ENCODE measurements at places on chromosomes 3 and 15.

- no peak for DNase-seq
Observed at GRCh38 chr15:49315391-49315823, 107.6 kb upstream of the FGF7 start.

DNA sequence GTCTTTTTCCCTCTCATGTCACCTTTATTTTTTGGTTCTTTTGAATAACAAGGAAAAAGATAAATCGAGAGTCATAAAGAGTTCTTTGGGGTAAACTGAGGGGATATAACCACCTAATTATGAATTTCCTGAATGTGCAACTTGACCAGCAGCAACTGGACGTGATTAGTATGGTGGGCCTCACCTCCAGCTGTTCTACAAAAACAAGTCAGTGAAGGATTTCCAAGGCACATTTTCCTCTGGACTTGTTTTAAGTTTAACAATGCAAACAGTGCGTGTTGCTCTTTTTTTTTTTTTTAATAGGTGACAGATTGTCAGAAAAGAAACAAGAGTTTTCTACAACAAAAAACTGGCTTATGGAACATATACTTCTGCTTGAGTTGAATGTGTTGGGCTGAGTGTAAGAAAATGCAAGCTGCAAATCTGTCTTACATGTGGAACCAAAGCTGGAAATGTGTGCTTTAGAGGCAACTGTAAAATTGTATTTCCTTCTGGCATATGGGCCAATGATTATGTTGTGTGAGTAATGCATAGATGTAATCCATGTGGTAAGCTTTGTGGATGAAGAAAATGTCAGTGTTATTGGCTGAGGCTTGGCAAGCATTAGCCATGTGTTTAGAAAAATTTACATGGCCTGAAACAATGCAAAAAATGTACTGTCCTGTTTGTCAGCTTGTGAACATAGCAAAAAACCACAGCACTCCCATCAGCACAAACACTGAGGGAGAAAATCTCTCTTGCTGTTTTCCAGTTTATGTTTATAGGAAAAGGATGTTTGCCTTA is 44.5 kb upstream of the FNDC3B start:
- DNase-seq, result no peak

GRCh38 chr3:127000119-127000518 is 17.2 kb downstream of the PLXNA1 start:
- DNase-seq, result no peak

- DNase-seq, result no peak
Observed at GRCh38 chr15:27805261-27806220, 293.6 kb downstream of the OCA2 start.

- DNase-seq, result no peak
Observed at GRCh38 chr3:52925405-52926313, 28.3 kb upstream of the STIMATE start.

DNA sequence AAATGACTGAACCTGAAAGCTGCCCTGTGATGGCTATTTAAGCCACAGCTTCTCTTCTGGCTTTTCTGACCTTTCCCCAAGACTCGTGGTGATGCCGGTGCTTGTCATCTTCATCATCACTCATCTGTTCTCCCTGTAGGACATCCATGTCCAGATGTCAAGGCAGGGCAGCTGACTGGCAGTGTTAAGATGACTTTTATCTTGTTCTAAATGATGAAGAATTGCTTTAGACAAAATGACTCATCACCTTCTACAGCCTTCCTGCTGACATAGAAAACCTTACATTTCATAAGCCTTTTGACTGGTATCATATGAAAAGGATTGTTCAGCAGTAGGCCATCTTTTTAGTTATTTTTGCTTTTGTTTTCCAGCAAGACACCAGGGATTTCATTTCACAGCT is 67.0 kb upstream of the GPR149 start:
- no peak for DNase-seq

GRCh38 chr15:55873024-55873720 is 120.2 kb downstream of the NEDD4 start:
- no peak for DNase-seq

GRCh38 chr15:75309711-75310110 is 26.2 kb upstream of the COMMD4 start:
- DNase-seq, result no peak

DNA sequence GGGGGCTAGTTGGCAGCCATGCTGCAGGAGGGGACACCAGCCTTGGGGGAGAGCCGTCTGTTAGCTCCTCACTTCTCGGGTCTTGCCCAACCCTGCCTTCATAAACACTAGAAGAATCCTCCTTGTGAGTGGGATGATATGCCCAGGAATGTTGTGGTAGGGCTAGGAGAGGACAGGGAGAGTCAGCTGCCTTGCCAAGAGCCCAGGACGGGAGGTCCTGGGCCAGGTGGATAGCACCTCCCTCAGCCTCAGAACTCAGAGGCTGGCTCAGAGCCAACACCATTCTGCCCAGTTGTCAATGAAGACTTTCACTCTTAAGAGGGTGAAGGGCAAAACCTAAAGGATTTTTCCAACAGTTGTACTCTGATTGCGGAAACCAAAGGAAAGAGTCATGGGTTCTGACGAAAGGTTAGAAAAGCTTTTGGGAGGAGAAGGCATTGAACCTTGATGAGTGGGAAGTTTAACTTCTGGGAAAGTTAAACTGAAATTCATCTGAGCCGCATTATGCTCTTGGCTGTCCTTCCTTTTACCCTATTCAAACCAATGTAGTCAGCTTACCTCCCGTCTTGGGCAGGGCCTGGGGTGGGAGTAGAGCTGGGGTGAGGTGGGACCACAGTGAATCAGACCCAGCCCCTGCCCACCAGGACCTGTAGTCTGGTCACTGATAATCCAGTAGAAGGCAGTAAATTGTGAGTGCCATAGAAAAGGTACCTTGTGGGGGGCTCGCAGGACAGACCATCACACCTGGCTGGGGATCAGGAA is 81.9 kb downstream of the FAM43A start:
- no peak for DNase-seq

DNA sequence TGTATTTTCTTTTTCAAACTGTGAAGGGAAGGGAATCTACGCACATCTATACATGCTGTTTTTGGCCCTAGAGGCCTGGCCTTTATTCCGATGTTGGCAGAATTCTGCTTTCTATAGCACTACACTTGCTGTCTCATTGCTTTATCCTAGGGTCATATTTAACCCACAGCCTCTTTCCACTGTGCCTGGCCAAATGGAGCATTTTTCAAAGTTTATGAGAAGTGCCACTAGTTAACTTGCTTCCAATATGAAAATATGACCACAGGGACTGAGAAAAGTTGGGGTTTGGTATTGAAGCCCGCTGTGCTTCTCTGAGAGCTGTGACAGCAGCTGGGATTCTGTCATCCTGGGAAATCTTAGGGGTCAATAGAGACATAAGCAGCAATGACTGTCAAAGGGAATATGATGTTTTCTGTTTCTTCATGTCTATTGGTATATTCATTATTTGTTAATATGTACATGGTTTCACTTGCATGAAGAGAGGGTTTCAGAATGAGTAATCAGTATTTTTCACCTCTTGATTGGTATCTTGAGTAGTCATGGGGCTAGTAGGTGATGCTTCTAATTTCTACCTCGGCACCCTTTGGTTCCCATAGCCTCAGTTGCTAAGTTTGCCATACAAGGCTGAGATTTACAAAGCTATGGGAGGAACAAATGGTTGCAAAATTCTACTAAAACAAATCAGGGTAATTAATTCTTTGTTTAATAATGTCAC is 275.8 kb upstream of the RBMS3 start:
- no peak for DNase-seq

- DNase-seq, result no peak
Observed at GRCh38 chr15:62165104-62165792, at the start of gene C2CD4B. C2CD4B (minus strand) TSS chr15:62165285; CDS start chr15:62164984, 301 bp downstream.

DNA sequence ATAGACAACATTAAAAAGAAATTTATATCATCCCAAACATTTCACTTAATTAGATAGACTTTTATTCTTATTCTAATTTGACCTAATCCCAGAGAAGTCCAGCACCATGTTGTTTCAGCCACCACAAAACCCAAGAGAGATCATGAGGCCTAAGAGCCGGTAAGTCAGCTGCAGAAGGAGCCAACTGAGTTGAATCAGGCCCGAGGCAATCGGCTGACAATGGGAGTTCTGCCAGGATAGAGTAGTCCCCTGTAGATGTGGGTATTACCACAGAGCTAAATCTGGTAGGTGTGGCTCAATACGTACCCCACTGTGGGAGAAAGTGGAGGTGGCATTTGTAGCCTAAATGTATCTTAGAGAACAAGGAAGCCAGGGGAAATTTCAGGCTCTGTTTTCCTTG is 49.7 kb upstream of the UMPS start:
- no peak for DNase-seq

DNA sequence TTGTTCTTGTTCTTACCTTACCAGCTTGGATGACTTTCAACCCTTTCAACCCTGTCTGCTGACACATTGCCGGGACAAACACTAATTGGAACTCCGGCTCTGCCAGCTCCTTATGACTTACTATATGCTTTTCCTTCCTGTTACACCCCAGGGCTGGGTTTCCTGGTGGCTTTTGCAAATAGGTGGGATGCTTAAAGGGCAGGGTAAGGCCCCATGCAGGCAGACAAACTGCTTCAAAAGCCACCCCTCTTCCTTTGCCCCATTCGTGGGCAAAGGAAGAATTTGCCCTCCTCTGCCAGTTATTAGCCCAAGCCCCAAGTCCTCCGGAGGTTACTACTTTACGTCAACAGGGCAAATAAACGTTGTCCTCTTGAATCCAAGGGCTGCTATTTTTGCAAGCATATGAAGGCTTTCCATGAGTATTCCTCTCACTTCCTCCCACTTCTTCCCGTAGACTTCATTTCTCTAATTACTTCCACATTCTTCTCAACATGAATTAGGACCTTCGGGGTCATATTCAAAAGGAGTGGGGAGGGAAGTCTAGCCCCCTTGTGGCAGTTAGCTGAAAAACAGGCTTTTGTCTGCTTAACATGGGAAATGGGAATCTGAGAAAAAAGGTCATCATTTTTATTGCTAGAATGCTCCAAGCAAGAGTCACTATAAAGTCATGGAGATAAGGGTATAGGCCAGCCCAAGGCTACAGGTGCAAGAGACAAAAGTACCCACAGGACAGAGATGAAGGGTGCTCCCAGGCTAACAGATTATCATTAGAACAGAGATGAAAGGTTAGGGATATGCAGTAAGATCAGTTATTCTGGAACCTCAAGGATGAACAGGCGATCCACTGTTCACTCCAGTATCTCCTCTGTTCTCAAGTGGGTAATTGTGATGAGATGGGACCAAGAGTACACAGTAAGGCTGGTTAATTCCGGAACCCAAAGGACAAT is 56.3 kb upstream of the FSTL1 start:
- no peak for DNase-seq

- no peak for DNase-seq
Observed at GRCh38 chr15:62874959-62875625, 167.5 kb upstream of the TPM1 start.

DNA sequence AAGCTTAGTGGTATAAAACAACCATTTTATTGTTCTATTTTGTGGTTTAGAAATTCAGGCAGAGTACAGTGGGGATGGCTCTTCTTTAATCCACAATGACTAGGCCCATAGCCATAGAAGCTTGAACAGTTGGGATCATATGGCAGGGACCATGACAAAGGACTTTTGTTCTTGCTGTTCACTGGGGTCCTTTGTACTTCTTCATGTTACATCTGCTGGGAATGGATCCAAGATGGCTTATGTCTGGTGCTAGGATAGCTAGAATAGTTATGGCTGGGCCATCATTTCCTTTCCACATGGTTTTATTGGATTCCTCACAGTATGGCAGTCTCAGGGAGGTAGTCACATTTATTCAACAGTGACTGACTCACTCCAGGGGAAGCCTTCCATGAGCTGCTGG is 427.9 kb upstream of the AGTR1 start:
- DNase-seq, result no peak

DNA sequence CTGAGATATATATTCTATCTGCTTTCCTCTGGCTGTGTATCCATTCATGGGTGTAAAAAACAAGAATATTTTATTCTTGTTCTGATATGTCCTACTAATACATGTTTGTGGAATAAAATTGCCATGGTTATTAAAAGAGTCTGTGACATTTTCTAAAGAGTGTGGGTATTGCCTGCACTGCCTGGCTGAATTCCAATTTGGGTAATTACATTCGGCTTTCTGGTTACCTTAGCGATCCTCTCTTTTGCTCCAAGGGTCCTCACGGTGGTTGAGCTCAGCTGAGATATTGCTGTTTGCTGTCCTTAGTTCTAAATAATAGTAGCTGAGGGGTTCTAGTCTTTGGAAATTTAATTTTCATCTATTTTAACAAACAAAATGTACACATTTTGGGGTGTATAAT is 301.4 kb upstream of the DNAJC19 start:
- no peak for DNase-seq

- no peak for DNase-seq
Observed at GRCh38 chr3:113058188-113058587, 67.4 kb downstream of the GTPBP8 start.

- DNase-seq, result no peak
Observed at GRCh38 chr3:43755516-43756200, 64.9 kb downstream of the ABHD5 start.

GRCh38 chr3:168048414-168049330 is 47.1 kb downstream of the GOLIM4 start:
- peak; percentile 20 for DNase-seq

GRCh38 chr3:76044601-76045600 is 259.6 kb upstream of the ZNF717 start:
- no peak for DNase-seq

DNA sequence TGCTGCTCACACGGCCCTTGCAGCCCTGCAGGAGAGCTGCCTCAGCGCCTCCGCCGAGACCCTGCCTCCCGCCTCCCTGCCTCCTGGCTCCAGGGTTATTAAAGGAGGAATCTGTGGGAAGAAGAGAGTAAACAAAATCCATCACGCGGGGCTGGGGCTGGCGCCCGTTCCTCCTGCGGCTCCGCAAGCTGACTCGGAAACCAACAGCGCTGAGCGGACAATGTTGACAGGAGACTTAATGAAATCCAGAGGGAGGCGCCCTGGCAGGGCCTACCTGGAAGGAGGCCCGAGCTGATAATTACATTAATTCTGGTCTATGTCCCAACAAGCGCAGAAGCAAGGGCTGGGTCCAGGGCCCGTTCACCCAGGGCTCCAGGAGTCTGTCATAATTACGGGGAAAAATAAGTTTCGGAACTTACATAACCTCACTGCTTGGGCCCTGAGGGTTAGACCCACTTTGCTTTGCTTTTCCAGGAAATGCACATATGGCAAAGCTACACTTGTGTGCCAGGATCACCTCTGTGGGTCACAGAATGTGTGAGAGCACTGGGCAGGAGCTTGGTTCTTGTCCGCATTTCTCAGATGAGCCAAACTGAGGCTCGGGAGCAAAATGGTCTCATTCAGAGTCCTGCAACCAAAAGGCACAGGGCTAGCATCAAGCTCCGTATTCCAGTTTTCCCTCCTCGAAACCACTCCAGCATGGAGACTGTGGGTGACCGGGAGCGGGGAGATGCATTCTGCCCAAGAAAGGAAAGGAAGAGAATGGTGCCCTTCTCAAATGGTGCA is 43.8 kb upstream of the SLC6A6 start:
- DNase-seq, result no peak

GRCh38 chr15:72168131-72168807 is 29.3 kb downstream of the GRAMD2A start:
- no peak for DNase-seq

All from HL-60 (cell line).